Retinal pigment epithelial cell (primary cell): ENCODE measurements at places on chromosomes 2 and 18.
A peak's percentile ranks its signal among the peaks of the same experiment; 100 is the strongest.

DNA sequence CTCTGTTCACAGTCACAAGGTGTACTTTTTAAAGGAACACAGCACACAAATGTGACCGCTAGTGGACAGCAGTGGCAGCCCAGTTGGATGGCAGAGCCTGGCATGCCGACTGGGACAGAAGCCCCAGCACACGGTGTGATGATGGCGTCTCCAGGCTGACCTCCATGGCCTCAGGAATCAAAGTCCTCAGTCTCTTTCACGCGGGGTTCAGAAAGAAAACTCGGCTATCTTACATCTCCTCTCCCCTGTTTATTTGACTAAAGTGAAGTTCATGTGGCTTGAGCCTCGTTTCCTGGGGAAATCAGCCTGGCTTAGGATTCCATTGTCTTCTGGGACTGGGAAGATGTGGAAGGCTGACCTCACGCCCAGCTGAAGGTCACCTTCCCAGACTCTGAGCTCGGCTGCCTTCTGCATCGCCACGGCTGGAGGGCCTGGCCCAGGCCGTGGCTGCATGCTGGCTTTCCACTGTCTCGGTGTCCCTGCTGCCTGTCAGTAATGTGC lies 56.1 kb downstream of the ASAP2 start:
- no peak for DNase-seq

GRCh38 chr2:37091873-37092272 lies 7.6 kb downstream of the GPATCH11 start:
- no peak for DNase-seq

- DNase-seq = no peak
These were observed 1.1 kb upstream of the TACR1 start for GRCh38 chr2:75200140-75201096.

DNA sequence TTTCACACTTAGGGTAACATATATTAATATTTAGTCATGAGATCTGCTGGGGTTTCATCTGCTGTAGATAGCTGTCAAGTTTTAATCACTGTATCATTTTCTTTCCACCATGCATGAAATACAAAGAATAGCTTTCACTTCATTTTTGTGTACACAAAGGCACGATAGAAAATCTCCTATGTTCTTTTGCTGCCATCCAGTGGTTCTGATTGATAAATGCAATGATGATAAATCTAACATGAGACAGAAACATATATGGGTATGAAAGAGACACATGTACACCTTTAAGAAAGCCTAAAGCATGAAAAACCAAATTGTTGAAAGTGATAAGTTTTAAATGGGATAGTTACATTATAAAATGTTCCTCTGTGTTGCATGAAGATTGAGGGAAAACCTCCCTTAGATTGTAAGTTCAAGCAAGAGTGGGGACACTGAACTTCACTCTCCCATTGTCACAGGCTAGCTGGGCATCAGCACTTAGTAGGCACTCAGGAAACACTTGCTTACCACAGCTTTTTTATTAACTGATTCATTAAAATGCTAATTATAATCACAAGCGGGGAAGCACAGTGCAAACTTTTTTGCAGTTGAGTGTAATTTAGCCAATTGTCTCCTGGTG lies 31.2 kb downstream of the C1D start:
- DNase-seq = peak; percentile 25

- DNase-seq = no peak
These were observed 245.6 kb downstream of the NRXN1 start for GRCh38 chr2:50786345-50786744.

DNA sequence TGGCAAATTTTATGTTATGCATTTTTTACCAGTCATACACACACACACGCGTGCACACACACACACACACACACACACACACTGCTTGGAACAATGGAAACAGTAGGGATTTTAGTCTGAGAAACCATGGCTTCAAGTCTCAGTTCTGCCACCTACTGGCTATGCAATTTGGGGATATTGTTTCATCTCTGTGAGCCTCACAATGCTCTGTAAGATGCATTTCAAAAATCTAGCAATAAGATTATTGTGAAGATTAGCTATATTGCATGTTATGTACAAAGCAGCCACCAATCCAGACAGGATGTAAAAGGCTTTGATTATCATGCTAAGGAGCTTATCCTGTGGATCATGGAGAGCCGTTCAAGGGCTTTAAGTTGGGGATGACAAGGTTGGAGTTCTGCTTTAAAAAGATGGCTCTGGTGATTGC lies 401.4 kb downstream of the NBAS start:
- DNase-seq = peak; percentile 60

- peak; percentile 63 for DNase-seq
These were observed 115.1 kb upstream of the GPC1 start for GRCh38 chr2:240320204-240320993.

DNA sequence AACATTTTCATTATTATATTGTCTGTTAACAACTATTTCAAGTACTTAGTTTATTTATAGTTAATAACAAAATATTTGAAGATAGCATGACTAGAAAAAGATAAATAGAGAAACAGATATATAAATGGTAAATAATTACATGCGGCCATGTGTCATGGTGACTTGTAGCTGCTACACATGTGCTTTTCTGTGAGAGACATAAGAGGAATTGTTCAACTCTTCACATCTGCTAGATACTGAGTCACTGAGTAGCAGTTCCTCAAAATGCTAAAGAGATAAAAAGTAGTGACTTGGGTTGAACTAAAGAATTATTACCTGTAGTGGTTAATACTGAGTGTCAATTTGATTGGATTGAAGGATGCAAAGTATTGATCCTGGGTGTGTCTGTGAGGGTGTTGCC lies 37.5 kb upstream of the SCN9A start:
- DNase-seq = no peak

GRCh38 chr18:52228166-52228565 lies 111.8 kb upstream of the DCC start:
- DNase-seq = no peak

- DNase-seq = no peak
These were observed 726 bp downstream of the C2orf69 start for GRCh38 chr2:199911877-199912161.

GRCh38 chr2:214104967-214105366 lies 305.9 kb upstream of the VWC2L start:
- no peak for DNase-seq

- DNase-seq = no peak
These were observed 12.2 kb downstream of the TNFRSF11A start for GRCh38 chr18:62337336-62337735.

DNA sequence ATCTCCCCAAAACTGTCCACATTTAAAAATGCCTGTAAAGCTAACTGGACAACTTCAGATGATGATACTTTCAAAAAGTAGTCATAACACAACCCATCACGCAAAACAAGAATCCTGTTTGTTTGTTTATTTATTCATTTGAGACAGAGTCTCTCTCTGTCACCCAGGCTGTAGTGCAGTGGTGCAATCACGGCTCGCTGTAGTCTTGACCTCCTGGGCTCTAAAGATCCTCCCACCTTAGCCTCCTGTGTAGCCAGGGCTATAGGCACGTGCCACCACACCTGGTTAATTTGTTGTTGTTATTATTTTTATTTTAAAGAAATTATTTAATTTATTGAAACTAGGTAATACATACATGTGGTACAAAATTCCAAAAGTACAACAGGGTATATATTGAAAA lies 94.8 kb downstream of the RAPGEF4 start:
- no peak for DNase-seq

DNA sequence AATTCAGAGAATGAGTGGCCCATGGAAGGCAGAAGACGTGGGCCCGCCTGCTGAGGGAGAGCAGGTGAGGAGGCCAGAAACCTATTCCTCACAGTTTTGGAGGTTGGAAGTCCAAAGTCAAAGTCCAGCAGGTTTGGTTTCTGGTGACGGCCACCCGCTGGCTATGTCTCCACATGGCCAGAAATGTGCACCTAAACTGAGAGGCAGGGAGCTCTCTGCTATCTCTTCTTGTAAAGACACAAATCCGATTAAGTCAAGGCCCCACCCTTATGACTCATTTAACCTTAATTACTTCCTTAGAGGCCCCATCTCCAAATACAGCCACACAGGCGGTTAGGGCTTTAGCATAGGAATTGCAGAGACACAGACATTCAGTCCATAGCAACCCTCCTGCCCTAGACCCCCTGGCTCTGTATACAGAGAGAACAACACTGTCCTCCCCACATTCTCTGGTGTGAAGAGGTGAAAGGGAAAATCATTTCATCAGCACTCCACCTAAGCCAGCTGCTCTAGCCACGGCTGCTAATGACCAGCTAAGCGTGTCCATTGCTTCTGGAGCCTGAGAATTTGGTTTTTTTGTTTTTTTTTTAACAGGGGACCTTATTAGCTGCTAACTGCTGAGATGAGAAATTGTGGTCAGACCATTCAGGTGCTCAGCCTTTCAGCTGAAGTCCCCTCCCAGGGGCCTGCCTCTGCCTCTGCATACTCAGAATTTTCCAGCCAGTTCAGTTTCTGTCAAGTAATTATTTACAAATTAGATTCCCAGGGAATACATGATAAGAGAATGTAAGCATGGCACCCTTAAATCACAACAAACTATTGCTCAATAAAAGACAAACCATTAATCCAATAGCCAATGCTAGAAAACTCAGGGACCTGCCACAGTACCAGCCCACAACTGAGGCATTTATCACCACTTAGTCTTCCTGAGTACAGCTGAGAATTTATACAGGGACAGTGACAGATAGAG lies 368.7 kb upstream of the ID2 start:
- peak; percentile 21 for DNase-seq

DNA sequence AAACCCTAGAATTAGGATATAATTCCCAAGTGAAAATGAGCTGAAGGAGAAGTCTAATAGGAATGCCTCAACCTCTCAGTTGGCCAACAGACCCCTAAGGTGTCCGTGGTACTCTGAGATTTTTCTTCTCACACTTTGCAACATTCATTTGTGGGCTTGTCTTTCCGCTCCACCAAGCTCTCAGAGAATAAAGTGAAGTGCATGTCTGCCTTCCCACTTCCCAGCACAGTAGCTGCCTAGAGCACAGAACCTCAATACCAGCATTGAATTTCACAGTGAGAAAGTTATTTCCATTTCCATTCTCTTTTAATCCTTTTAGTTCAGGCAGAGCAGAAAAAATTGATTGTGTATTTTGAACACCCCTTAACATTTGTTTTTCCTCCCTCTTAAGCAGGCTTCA lies 451.8 kb downstream of the TGIF1 start:
- no peak for DNase-seq

DNA sequence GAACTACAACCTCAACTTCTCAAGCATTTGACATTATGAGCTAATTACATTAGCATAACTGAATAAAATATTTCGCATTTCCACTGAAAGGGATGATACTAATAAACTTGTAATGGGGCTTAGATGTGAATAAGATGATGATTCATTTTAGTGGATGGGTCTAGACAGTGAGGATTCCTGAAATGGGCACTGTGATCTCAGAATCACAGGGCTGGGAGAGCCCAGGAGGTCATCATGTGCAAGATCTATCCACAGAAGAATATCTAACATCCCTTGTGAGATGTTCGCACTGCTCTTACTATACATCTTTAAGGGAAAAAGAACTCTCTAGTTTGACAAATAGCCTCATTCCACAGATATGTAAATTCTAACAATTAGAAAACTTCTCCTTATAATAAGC lies 245.7 kb downstream of the DYM start:
- no peak for DNase-seq

DNA sequence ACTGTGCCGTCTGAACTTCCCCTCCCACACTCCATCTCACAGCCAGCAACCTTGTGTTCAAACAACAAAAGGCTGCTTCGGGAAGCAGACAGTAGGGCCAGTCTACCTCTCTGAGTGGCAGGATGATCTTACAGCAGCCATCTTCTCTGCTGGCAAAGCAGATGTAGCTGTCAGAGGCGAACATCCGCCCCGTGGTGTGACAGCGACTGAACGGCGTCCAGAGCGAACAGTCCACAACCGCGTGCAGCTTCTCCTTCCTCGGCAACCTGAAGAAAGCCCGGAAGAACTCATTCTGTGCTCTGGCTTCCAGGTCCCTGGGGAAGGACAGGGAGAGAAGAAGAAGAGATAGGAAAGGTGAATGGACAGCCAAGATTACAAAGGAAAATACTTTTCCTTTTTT lies 38.0 kb downstream of the RPL31 start:
- no peak for DNase-seq

- DNase-seq = no peak
These were observed 179.8 kb upstream of the HAAO start for GRCh38 chr2:42971947-42972736.

- DNase-seq = no peak
These were observed 62.1 kb upstream of the XDH start for GRCh38 chr2:31476511-31477180.

DNA sequence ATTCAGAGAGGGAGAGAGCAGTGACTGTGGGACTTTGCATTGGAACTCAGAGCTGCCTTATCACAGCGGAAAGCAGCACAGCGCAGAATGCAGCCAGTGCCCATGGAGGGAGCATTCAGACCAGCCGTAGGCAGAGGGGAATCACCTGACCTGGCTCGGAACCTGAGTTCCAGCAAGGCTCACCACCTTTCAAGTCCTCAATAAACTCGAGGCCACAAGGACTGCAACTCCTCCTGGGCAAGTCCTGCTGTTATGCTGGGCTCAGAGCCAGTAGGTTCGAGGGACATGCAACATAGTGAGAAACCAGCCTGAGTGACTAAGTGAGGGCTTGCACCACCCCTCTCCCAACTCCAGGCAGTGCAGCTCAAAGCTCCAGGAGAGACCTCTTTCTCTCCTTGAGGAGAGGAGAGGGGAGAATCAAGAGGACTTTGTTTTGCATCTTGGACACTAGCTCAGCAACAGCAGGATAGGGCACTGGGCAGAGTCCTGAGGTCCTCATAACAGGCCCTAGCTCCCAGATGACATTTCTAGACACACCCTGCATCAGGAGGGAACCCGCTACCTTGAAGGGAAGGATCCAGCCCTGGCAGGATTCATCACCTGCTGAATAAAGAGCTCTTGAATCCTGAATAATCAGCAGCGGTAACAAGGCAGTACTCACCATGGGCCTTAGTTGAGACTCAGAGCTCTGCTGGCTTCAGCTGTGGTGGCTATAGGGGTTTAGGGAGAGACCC lies 136.8 kb upstream of the OTOS start:
- DNase-seq = no peak
